Placental epithelial cell (primary cell): ENCODE measurements at places on chromosomes 7 and 10. TPM values are rescaled to one million over a fixed set of nuclear protein-coding genes. Genes with fewer than 3 reads are reported as not detected.

Gene PLXDC2
- total RNA-seq = 19.6 and 20.2 TPM in 2 replicates

Gene RBM20
- not detected in 2 replicates for total RNA-seq

Gene SEMA3C
- 325 and 489 TPM in 2 replicates for total RNA-seq

Gene GHRHR
- total RNA-seq = 2.0 TPM in 1 of 2 replicates, not detected in the other

Gene PTPRZ1
- total RNA-seq = not detected in 2 replicates

Gene CYP2W1
- total RNA-seq = 0.22 and 9.8 TPM in 2 replicates

Gene CLDN4
- 216 and 226 TPM in 2 replicates for total RNA-seq

Gene MAP3K8
- 3.5 and 4.7 TPM in 2 replicates for total RNA-seq

Gene TSPAN33
- total RNA-seq = under 0.01 and 0.65 TPM in 2 replicates

Gene ALOX5
- total RNA-seq = under 0.01 TPM in 1 of 2 replicates, not detected in the other

Gene ATG9B
- total RNA-seq = 6.5 and 20.0 TPM in 2 replicates

Gene STEAP1B
- not detected in 2 replicates for total RNA-seq

Gene SHH
- not detected in 2 replicates for total RNA-seq

Gene LIPK
- total RNA-seq = not detected in 2 replicates
